Stomach (tissue), 19 donors: ENCODE measurements at places on chromosomes 5 and 9. TPM values are rescaled to one million over a fixed set of nuclear protein-coding genes. Genes with fewer than 3 reads are reported as not detected.

The ENTPD2 gene
- polyA plus RNA-seq, result 4.8 TPM

The GOLGA1 gene
- 6.4 TPM for polyA plus RNA-seq

The ATP10B gene
- 1.7 TPM for polyA plus RNA-seq

The ADRA1B gene
- 0.18 TPM for polyA plus RNA-seq

The ACTBL2 gene
- polyA plus RNA-seq, result not detected

The FOXD4L3 gene
- not detected for polyA plus RNA-seq

The ADAMTSL1 gene
- polyA plus RNA-seq, result 5.8 TPM

The CSF2 gene
- polyA plus RNA-seq, result not detected

The FSTL4 gene
- polyA plus RNA-seq, result not detected

The BTNL3 gene
- polyA plus RNA-seq, result 0.33 TPM

The MYOZ3 gene
- polyA plus RNA-seq, result 1.8 TPM

The SAXO1 gene
- 0.03 TPM for polyA plus RNA-seq

The MRPL22 gene
- 48.0 TPM for polyA plus RNA-seq

The SHISAL2B gene
- not detected for polyA plus RNA-seq

The SPATA31C1 gene
- polyA plus RNA-seq, result not detected

The PKD2L2 gene
- polyA plus RNA-seq, result not detected

The GADD45G gene
- polyA plus RNA-seq, result 88.8 TPM

The ZCCHC9 gene
- 36.2 TPM for polyA plus RNA-seq

The GAPT gene
- 1.00 TPM for polyA plus RNA-seq

The PCDHB13 gene
- polyA plus RNA-seq, result not detected

The GBA2 gene
- 26.5 TPM for polyA plus RNA-seq

The CCDC171 gene
- polyA plus RNA-seq, result 1.2 TPM

The GRM6 gene
- not detected for polyA plus RNA-seq

The NME5 gene
- polyA plus RNA-seq, result 2.0 TPM

The PLEKHG4B gene
- polyA plus RNA-seq, result 1.8 TPM

The GTF2H2 gene
- polyA plus RNA-seq, result 9.3 TPM

The TXNDC8 gene
- not detected for polyA plus RNA-seq

The PCDHGA7 gene
- not detected for polyA plus RNA-seq

The SMC5 gene
- 7.9 TPM for polyA plus RNA-seq

The CEL gene
- 4.0 TPM for polyA plus RNA-seq

The LECT2 gene
- polyA plus RNA-seq, result not detected

The PCDHGA4 gene
- not detected for polyA plus RNA-seq

The EFNA5 gene
- polyA plus RNA-seq, result 3.2 TPM

The TSSK1B gene
- polyA plus RNA-seq, result not detected

The GLDC gene
- polyA plus RNA-seq, result not detected

The SV2C gene
- polyA plus RNA-seq, result 0.19 TPM
